ENCODE measurements at places on chromosomes 12 and 14.

GRCh38 chr12:98595243-98595988 is 1.9 kb downstream of the SLC25A3 start:
- DNase-seq: no peak

DNA sequence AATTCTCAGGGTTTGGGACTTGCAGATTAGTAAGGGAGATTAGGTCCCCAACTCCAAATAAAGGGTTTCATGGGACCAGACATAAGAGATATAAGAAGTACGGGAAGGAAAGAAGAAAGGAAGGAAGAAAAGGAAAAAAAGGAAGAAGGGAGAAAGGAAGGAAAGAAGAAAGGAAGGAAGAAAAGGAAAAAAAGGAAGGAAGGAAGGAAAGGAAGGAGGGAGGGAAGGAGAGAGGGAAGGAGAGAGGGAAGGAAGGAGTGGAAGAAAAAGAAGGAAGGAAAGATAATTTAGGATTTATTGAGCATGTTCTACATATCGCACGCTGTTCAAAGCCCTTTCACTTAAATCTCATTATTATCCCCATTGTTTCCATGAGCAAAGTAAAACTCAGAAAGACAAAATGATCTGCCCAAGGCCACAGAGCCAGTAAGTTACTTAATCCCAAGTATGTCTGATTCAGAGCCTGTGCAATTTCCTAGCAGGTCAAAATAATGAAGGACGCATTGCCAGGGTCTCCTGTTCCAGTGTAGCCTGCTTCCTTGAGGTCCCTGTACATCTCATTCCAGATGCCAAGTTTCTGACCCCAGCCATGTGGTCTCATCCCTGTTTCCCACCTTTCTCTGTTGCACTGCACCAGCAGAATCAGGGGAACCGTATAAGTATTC is 3.9 kb upstream of the HDAC7 start:
- DNase-seq: no peak

- DNase-seq: no peak
Observed at GRCh38 chr12:4220536-4221257, 52.9 kb upstream of the CCND2 start.

DNA sequence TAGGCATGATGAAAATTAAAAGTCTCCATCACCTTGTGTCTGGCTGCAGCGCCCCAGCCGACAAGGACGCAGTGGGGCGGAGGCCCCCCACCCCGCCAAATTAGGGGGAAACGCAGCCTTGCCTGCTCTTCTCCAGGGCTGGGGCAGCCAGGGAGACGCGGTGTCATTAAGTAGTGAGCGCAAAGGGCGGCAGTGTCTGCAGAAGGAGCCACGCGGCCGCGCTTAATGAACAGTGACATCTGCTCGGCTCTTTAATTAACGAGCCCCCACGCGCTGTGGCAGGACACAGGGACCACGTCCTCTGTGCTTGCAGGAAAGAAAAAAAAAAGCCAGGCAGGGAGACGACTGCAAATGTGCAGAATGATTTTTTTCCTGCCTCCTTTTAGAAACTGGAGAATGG is 93.4 kb upstream of the NCOR2 start:
- peak; percentile 33 for DNase-seq

GRCh38 chr12:40127408-40127807 is 21.5 kb upstream of the SLC2A13 start:
- DNase-seq: no peak

- DNase-seq: no peak
Observed at GRCh38 chr14:24710403-24711112, 76.6 kb upstream of the GZMB start.

- DNase-seq: peak; percentile 16
Observed at GRCh38 chr14:88791629-88792472, 902 bp downstream of the EML5 start.

GRCh38 chr14:106491851-106492250 is 965.5 kb downstream of the TMEM121 start:
- DNase-seq: no peak

GRCh38 chr14:89652352-89652751 is 235.3 kb upstream of the FOXN3 start:
- no peak for DNase-seq

DNA sequence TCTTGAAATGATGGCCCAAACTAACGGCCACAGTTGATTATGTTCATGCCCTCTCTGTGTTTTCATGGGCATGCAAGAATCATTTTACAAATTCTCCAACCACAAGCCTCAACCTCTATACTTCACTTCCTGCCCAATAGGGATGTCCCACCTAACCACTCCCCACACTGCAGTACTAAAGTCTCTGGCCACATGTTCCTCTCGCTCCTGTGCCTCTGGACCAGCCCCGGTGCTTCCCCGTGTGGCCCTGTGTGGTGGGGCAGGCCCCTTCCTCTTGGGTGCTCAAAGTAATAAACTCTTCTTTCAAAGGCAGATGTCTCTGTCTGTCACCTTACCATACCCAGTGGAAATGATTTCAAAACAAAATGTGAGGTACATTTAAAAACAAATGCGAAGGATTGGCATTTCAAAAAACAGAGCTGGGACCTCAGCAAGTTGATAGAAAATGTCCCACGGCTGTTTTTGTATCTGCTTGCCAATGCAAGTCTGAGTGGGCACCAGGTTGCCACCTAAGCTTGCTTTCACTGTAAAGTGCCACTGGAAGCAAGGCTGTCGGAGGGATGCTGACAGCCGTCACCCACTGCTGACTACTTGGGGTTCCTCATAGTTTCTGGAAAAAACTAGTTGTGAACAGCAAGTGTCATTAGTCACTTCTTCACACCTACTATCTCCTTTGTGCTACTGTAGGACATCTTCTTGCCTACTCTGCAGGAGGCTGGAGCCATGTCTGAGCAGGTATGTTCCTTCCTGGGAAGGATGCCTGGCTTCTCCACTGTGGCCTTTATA is 8.2 kb upstream of the SERPINA11 start:
- no peak for DNase-seq

DNA sequence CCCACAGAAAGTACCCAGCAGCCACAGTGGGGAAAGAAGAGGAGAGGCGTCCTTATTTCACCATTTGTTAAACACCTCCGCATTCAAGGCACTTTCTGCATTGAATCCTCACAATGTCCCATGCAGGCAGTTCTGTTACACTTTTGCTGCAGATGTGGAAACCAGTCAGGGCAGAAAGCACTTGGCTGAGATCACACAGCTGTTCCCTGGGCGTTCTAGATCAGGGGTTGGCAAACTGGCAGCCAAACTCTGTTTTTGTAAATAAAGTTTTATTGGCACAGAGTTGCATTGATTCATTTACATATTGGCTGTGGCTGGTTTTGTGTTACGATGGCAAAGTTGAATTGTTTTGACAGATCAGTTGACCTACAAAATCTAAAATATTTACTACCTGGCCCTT is 20.1 kb downstream of the FOXN4 start:
- no peak for DNase-seq

DNA sequence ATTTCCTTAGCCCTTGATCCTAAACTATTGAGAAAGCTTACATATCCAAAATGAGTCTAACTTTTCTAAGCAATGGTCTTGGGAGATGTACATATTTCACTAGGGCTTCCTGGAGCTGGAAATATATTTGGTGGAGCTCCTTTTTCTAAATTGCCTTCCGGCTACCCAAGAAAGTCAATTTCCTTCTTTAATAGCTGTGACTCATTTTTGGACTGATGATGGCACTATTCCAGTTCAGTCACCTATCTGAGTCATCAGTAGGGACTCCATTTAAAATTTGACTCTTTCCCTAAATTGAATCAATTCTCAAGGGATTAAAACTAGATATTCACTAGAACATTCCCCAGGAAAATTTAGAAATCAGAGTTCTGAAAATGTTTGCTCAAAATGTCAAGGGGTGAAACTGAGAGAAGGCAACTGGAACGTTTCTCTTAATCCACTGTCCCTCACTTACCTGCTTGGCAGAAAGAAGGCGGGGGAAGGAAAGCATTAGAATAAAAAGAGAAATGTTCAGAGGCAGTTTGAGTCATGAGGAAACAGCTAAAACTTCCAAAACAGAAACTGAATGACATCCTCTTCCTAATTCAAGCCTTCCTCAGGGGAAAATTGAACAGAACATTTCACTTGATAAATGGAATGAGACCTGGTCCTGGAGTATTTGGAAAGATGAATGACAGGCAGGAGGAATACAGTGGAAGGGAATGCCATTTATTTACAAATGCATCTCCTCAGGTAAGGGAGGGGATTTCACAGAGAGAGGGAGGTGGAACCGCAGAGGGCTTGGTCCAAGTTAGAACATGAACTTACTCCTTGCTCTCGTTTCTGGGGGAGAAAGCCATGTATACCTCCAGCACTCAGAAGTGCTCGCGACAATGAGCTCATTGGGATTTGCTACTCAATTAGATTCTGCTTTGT is 91.2 kb downstream of the RGS6 start:
- DNase-seq: no peak

GRCh38 chr12:124601706-124602105 is 34.3 kb upstream of the NCOR2 start:
- no peak for DNase-seq

GRCh38 chr12:462936-463705 is 3.4 kb downstream of the B4GALNT3 start:
- no peak for DNase-seq

- no peak for DNase-seq
Observed at GRCh38 chr14:100345711-100346110, 22.6 kb downstream of the SLC25A47 start.

GRCh38 chr12:19704966-19705365 is 265.7 kb downstream of the AEBP2 start:
- no peak for DNase-seq

GRCh38 chr12:2265461-2266167 is 212.8 kb downstream of the CACNA1C start:
- no peak for DNase-seq

GRCh38 chr12:104886418-104887401 is 71.4 kb downstream of the SLC41A2 start:
- no peak for DNase-seq

DNA sequence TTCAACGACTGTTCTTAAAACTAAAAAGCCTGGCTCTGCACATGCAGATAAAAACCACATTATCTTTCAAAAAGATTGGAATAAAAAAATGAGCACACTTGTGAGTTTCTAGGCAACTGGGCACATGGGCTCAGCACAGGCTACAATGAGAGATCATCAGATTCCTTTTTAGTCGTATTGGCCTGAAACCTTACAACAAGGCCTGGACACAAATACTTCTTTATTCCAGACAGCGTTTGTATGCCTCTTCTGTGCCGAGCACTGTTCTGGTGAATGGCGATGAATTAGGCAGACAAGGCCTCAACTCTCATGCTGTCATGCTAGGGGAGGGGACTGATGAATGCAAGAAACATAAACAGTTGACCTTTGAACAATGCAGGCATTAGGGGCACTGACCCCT is 463.0 kb downstream of the AACS start:
- DNase-seq: no peak

DNA sequence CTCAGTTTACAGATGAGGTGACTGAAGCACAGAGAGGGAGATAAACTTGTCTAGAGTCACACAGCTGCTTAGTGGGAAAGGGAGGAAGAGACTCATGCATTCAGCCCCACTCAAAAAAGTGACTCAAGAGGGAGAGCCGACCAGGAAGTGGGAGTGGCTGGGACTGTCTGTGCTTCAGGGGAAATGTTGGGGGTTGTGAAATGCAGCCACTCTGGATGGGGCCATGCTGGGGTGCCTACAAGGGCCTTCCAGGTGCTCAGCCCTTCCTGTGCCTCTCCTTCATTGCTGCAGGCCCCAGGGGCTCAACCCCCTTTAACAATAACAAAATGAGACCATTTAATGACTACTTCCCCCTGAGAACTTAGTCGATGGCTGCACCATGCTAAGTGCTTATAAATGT is 41.8 kb downstream of the CACNA1C start:
- no peak for DNase-seq

DNA sequence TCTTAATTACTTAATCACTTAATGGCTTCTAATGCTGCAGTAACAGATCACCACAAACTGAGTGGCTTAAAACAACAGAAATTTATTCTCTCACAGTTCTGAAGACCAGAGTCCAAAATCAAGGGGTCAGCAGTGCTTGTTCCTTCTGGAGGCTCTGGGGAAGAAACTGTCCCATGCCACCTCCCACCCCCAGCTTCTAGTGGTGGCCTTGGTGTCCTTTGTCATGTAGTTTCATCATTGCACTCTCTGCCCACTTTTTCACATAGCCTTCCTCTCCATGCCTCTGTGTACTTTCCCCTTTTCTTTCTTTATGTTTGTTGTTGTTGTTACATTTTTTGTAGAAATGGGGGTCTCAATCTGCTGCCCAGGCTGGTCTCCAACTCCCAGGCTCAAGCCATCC is 16.1 kb upstream of the UBC start:
- no peak for DNase-seq

DNA sequence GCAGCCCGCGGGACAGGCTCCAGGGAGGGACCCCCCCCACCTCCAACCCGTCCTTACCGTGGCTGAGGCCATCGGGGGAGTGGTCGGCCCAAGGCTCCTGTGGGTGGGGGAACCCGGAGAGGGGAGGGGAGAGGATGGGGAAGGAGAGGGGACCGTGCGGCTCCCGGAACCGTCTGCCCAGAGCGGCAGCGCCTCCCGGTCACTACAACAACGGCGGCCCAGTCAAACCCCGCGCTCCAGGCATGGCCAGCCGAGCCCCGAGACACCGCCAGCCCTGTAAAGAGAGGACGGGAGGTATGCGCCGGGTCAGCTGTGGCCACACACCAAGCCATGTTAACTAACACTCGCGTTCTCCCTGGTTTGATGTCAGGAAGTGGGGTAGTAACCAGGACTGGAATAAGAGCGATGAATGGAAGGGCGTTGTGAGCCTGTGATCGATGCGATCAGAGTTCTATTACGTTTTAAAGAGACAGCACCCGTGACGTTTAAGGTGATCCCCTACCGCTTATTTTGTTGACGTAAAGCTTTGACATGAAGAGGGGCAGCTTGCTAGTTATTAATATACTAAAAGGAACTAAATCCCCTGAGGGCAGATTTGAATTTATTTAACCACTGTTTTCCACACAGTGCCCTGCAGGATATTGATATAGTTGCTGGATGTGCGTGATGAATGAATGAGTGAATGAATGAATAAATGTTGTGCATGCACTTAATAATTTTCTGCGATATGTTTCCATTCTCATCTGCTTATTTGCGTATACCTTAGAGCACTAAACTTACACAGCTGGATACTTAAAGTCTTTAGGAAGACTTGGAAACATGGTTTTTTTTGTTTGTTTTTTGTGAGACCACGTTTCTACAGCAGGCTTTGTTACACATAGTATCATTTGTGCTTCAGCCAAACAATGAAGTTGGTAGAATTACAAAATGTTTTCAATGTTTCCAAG is at the start of gene POC1B:
TSS of gene POC1B (minus strand) at position 224 of the 947 bp plus-strand sequence. CDS start at position 72, 152 bp downstream.
- peak; percentile 64 for DNase-seq

GRCh38 chr12:54368025-54368708 is 3.9 kb upstream of the GPR84 start:
- DNase-seq: no peak

GRCh38 chr12:13788626-13789025 is 192.8 kb downstream of the GRIN2B start:
- no peak for DNase-seq

DNA sequence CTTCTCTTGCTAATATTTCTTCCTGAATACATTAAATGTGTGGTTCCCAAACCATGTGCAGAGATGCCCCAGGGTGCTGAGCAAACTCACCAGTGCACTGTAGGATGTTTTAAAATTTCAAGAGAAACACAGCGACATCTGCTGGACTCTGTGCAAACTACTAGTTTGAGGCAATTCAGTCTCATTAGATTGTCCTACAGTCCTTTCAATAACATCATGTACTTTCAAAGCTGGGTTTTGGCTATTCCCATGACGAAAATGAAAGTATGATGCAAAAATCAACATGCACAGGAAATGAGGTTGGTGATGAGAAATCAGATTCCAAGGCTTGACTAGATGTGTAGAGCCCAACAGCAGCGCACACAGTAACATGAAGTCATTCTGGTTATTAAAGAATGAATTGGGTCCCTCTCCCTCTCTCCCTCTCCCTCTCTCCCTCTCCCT is 66.3 kb downstream of the CLIP1 start:
- no peak for DNase-seq
